Urinary bladder (tissue), 4 donors: ENCODE measurements at places on chromosomes 6 and 20.

GRCh38 chr6:43334466-43335095 is 26.0 kb upstream of the CRIP3 start:
- peak; percentile 23 for DNase-seq

GRCh38 chr20:19406381-19406780 is 193.9 kb downstream of the SLC24A3 start:
- no peak for DNase-seq

DNA sequence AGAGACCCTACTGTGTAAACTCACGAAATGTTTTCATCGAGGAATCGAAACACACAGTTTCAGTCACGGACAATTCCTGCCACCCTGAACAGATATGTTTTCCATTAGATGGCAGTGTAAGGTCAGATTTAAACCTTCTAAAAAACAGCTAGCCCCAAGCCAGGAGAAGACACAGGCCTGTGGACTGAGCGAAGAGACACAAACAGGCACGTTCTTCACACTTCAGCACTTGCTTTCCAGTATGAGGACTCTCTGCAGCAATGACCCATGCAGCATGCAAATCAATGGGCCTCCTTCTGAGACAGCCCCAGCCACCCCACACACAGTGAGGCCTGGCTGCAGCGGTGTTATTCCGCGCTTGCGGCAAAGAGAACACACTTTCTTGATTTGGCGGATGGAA is 31.9 kb downstream of the HUS1B start:
- DNase-seq, result no peak

GRCh38 chr20:18657575-18657974 is 69.7 kb downstream of the DTD1 start:
- DNase-seq, result no peak

- no peak for DNase-seq
Measured at GRCh38 chr20:24935766-24936525, 13.1 kb upstream of the CST7 start.

DNA sequence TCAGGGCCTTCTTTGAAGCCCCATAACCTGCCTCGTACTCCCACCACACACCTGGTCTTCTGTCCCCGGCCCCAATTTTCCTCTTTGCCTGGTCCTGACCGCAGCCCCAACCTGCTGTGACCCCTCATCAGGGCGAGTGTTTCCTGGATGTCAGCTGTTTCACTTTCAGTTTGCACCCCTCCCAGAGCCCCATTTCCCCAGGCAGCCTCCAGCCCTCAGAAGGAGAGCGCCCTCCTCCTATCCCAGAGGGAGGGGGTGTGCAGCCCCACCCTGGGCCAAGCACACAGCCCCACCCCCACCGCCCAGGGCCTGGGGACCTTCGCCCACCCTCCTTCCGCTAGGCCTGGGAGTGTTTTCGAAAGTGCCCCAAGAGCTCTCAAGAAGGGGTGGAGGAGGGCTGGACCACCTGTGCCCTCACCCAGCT is 1.5 kb downstream of the BAK1 start:
- DNase-seq, result no peak

DNA sequence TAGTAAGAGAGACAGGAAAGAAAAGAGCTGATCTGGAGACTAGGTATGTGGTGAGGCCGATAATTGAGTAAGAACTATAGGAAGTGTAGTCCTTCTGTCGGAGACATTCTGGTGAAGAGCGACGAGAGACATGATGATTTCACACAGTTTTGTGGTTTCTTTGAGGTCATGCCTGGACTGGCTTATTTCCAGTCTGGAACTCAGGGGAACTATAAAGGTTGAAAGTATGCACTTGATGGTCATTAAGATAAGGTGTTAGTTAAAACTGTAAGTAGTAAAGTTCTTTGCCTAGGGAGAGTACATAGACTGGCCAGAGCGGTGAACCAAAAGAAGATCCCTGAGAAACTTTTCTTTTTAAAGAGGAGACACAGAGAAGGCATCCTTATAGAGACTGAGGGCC is 68.8 kb downstream of the RFX6 start:
- DNase-seq, result no peak

DNA sequence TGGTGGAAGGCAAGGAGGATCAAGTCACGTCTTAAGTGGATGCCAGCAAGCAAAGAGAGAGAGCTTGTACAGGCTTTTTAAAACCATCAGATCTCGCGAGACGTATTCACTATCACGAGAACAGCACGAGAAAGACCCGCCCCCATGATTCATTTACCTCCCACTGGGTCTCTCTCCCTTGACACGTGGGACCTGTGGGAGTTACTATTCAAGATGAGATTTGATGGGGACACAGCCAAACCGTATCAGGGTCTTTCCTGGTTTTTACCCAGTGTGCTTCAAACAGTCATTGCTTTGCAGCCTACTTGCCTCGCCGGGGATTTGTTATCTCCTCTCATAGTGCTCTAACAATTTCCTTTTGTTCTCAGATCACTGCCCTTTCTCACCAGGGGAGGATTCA is 108.2 kb downstream of the UST start:
- no peak for DNase-seq
